ENCODE measurements at places on chromosomes 11 and 22. TPM values are rescaled to one million over a fixed set of nuclear protein-coding genes. Genes with fewer than 3 reads are reported as not detected.

The TIGD3 gene
- not detected for total RNA-seq

The IGSF9B gene
- 0.91 TPM for total RNA-seq

The MUC5AC gene
- total RNA-seq = not detected

The UPK3A gene
- total RNA-seq = not detected

The BLID gene
- total RNA-seq = 5.5 TPM

The LARGE1 gene
- total RNA-seq = 0.91 TPM

The MOGAT2 gene
- total RNA-seq = not detected

The TRPM5 gene
- total RNA-seq = not detected

The CRYBA4 gene
- not detected for total RNA-seq

The LRRC10B gene
- not detected for total RNA-seq

The C22orf42 gene
- not detected for total RNA-seq
